ENCODE measurements at places on chromosomes 11 and 22. TPM values are rescaled to one million over a fixed set of nuclear protein-coding genes. Genes with fewer than 3 reads are reported as not detected.

The DNAJB7 gene
- not detected for total RNA-seq

The FAM180B gene
- not detected for total RNA-seq

The BEST1 gene
- total RNA-seq = 1.3 TPM

The ZBED5 gene
- total RNA-seq = 33.5 TPM

All from chondrocyte (in vitro differentiated cells).